ENCODE measurements at places on chromosomes 7 and 10.
A peak's percentile ranks its signal among the peaks of the same experiment; 100 is the strongest.

DNA sequence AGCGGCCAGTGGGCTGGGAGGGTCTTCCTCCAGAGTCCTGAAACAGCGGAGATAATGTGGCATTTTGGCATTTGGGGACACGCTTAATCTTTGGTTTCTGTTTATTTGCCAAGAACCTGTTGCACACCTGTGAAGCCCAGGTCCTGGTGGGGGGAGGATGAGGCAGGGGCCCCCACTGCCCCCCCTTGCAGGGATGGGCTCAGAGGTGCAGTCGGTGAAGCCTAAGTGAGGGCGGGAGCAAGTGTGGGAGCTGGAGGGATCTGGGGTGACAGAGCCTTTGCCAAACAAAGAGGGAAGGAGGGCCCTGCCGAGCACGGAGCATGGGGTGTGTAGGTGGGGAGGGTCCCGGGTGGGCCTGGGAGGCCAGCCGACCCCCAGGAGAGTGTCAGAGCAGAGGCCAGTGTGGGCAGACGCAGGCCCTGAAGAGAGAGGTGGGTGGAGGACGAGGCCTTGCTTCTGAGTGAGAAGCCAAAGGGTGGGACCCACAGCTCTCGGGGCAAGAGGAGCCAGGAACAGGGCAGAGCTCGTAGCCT lies 62.1 kb upstream of the ADGRA1 start:
- DNase-seq, result no peak

- DNase-seq, result no peak
Observed at GRCh38 chr7:139753081-139753692, 24.6 kb downstream of the HIPK2 start.

GRCh38 chr10:77685432-77685831 lies 47.8 kb upstream of the KCNMA1 start:
- peak; percentile 31 for DNase-seq

DNA sequence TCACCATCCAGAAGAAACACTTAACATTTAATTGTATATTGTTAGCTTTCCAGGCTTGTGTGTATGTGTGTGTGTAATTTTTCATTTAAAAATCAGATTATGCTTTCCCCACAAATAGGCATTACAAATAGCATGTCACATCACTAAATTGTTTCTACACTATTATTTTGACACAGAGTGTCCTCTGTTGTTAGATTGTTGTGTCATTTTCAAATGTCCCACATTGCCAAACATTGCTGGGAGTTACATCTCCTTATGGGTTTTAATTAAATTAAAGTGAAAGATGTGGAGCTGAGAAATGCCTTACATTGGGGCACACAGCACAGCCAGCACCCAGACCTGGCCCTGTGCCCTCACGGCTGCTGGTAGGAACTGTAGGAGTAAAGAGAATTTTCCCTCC lies 295.6 kb downstream of the ZEB1 start:
- no peak for DNase-seq

- DNase-seq, result no peak
Observed at GRCh38 chr7:55304018-55304762, 60.9 kb upstream of the LANCL2 start.

DNA sequence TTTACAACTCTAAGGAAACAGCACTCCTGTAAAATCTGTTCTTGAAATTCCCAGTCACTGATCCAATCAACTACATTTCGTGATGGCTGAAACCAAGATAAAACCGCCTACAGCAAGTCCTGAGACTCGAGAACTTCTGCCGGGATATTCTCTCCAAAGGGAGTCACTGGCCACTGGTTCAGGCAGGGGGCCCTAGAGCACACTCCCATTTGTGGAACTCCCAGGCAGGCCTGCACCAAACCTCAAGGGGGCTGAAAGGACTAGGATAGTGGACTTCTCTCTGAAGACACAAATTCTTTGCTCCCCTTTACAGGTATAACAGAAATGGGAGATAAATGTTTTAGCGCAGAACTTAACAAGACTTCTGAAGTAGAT lies 16.3 kb downstream of the CYTH3 start:
- DNase-seq, result no peak

GRCh38 chr10:29621161-29621560 lies 13.6 kb downstream of the SVIL start:
- DNase-seq, result no peak

DNA sequence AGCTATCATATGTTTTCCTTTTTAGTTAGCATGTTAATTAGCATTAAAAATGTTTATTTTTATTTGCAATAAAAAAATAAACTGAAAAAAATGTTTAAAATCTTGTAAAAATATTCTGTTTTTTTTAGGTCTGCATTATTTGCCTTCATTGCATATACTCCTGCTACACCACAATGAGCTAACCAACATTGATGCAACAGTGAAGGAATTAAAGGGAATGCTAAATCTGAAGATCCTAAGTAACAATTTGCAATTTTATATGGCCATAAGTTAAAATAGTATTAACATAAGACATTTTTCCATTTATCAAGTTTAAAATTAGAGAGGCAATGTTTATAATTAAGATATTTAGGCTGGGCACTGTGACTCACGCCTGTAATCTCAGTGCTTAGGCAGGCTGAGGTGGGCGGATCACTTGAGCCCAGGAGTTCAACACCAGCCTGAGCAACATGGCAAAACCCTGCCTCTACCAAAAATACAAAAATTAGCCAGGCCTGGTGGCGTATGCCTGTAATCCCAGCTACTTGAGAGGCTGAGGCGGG lies 32.2 kb downstream of the LRRC72 start:
- no peak for DNase-seq

GRCh38 chr10:105596749-105597148 lies 955.7 kb downstream of the SORCS3 start:
- DNase-seq, result no peak

DNA sequence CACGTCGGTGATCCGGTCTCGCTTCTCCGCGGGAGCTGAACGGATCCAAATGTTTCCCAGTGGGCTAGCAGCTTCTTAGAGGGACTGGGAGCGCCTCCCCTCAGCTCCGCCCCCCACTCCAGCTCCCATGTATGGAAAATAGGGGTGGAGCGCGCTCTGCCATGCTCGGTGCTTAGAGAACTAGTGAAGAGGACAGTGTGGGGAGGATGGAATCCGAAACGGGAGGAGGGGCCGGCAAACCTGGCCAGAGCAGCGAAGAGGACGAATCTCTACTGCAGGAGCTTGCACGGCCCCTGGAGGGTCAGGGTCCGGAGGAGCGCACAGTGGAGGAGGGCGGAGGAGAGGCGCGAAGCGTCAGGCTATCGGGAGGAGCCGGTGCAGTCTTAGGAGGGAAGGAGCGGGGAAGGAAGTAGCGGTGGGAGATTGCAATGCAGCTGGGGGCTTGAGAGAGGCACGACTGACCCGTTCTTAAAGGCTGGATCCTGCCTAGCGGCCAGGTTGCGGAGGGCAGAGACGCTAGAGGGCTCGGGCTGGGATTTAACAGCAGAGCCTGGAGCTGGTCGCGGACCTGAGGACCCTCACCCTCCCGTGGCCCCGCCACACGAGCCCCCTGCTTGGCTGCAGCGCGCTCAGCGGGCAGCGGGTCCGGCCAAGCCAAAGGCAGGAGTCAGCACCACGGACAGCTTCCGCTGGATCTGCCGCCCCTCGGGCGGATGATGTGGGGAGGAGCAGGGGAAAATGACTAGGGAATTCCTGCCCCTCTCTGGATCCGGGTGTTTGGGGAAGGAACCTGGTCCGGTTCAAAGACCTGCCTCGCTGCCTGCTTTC lies at the start of gene PRLHR:
PRLHR (minus strand) TSS at position 51 of the 828 bp plus-strand sequence. CDS start 404 bp downstream, outside the sequence.
- no peak for DNase-seq

GRCh38 chr10:33631991-33632390 lies 297.5 kb upstream of the NRP1 start:
- no peak for DNase-seq

GRCh38 chr10:1205450-1206030 lies 149.4 kb downstream of the WDR37 start:
- DNase-seq, result no peak

DNA sequence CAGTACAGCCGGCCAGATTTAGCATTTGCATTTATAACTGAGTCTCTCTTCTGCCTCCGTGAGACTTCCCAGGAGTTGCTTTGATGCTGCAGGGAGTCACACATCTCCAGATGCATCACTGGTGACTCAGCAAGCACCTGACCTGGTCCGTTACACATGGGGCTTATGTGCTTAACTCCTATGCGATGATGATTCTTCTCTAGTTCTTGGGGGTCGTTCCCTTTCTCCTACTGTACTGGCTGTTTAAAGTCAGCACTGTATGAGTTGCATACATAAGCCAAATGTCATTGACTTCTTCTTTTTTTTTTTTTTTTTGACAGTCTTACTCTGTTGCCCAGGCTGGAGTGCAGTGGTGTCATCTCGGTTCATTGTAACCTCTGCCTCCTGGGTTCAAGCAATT lies 13.0 kb upstream of the AKR1E2 start:
- DNase-seq, result no peak

GRCh38 chr10:71836596-71836974 lies 14.5 kb downstream of the PSAP start:
- no peak for DNase-seq

DNA sequence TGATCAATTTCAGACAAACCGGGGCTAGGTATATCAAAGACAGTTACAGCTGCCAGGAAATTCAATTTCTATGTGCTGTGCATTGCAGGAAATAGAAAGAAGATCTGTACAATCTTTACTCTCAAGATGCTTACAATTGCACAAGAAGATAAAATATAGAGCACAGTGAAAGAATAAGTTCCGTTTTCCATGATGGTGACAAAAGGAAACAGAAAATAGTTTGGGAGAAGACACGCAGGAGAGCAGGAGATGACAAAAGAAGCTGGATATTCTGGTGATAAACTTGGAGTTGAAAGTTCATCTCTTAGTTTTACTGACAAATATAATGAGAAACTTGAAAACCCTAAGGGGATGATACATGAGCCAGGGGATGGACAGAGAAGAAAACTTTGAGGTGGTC lies 646.0 kb downstream of the PARD3 start:
- DNase-seq, result no peak

DNA sequence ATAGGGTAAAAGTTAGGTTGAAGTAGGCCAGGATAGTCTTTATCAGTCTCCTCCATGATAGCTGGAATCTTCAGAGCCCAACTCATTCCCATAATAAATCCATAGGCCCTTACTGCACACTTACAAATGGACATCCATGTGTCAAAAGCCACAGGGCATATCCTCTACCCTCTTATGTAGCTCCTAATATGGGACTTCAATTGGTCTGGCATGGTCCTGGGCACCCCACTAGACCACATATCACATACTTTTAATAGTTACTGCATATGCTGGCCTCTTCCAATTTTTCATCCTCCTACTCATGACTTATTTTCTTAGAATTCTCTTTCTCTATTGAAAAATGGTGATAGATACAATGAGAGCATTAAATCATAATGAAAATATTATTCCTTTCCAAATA lies 169.3 kb downstream of the MAGI2 start:
- DNase-seq, result no peak

DNA sequence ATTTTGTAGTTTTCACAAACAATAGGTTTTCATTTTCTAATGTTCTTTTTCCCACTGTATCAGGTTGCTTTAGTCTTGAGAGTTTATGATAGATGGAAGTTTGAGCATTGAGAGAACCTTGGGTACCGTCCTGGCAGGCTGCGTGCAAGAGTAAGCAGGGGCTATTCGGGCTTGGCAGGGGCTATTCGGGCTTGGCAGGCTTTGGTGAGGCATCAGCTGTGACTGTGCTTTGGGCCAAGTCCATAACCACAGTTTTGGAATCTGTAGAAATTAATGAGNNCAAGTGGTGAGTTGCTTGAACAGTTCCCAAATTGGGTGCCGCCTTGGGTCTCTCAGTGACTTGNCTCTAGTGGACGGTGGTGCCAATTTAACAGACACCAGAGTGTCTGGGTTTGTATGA lies 424.6 kb downstream of the PAXIP1 start:
- no peak for DNase-seq

GRCh38 chr10:11595395-11595692 lies 16.1 kb downstream of the USP6NL start:
- DNase-seq, result no peak

DNA sequence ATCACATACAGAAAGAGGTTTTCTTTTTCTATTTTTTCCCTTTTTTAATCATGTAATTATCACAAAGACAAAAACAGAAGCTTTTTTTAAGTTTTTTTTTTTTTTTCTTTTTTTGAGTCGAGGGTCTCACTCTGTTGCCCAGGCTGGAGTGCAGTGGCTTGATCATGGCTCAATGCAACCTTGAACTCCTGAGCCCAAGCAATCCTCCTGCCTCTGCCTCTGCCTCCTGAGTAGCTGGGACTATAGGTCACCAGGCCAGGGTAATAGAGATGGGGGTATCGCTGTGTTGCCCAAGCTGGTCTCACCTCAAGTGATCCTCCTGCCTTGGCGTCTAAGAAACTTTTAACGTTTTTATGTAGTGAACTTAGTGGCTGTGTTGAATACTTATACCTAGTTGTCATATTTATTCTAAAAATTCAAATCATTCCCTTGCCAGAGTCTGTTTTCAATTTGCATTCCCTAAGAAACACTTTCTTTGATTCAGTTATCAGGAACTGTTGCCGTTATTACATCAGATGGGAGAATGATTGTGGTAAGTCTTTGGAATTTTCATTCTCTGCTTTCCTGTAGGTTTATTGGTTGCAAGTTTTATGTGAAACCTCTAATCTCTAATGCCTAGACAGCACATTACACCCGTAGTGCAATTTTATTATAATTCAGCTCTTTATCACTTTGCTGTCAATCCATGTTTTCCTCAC lies 1.3 kb downstream of the LSM8 start:
- DNase-seq, result no peak

- no peak for DNase-seq
Observed at GRCh38 chr10:60236869-60237524, 152.7 kb downstream of the ANK3 start.

DNA sequence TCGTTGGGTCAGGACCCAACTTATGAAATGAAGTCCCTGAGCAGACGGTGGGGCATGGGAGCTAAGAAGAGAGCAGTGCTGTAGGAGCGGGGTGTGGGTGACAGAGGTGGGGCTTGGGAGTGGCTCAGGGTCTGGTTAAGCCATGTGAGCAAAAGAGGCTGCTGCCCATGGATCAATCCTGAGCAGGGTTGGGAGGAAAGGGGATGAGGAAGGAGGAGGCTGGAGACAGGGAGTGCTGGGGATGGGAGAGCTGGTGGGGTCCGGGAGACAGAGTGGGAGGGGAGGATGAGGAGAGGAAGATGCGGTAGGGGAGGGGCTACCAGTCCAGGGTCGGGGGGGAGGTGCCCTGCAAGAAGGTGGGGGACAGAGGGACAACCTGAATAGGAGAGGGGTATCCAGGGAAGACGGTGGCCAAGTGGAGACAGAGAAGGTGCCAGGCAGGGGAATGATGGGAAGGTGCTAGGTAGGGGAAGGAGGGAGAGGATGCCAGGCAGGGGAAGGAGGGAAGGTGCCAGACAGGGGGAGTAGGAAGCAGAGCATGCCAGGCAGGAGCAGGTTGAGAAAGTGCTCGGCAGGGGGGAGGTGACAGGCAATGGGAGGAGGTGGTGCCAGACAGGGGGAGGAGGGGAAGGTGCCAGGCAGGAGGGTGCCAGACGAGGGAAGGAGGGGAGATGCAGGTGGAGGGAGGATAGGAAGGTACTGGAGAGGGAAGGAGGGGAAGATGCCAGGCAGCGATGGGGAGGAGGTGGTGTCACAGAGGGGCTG lies 27.5 kb upstream of the SMARCD3 start:
- no peak for DNase-seq

DNA sequence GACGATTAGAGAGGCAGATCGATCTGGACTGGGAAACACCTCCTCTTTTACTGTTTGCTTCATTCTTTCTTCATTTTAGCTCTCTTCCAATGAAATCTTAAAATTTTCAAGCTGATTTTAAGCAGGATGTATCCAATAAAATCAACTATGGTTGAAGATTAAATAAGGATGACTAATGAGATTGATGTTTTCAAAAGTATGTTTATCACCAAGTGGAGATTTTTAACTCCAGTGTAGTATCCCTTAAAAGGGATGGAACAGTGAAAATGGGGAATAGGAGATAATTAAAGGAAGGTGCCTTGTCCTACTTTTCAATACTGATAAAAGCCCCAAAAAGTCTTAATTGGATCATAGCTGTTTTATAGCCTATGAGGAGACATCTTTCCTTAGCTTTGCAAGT lies 11.6 kb upstream of the LIPF start:
- no peak for DNase-seq
